ENCODE measurements at places on chromosomes 1 and 21. TPM values are rescaled to one million over a fixed set of nuclear protein-coding genes. Genes with fewer than 3 reads are reported as not detected.

GRCh38 chr1:76677416-76678405 is 189.6 kb upstream of the ST6GALNAC5 start:
- no peak for DNase-seq

S100A8 gene
- total RNA-seq, result not detected

GRCh38 chr1:157157501-157158190 is 19.5 kb upstream of the ETV3 start:
- no peak for DNase-seq

GRCh38 chr21:44571296-44571695 is 2.2 kb upstream of the KRTAP10-4 start:
- DNase-seq, result no peak

Data from dermis microvascular lymphatic vessel endothelial cell (primary cell).